A549 treated with GW870086 at 1 μM for 4 hours (cell line): ENCODE measurements at places on chromosomes 1 and 21. TPM values are rescaled to one million over a fixed set of nuclear protein-coding genes. Genes with fewer than 3 reads are reported as not detected.

Gene HLCS
- 4.4 to 7.6 TPM (median 6.6 TPM) in 5 replicates for total RNA-seq

Gene ST6GALNAC5
- not detected in 5 replicates for total RNA-seq

Gene CRP
- total RNA-seq: not detected in 5 replicates

Gene SIM2
- total RNA-seq: 5.3 to 8.6 TPM (median 7.0 TPM) in 5 replicates

Gene HNRNPCL1
- total RNA-seq: 0.12 TPM in 1 of 5 replicates, not detected in the others

Gene ZFYVE9
- 6.5 to 8.3 TPM (median 7.8 TPM) in 5 replicates for total RNA-seq

Gene TNNI3K
- 0.47 TPM in 1 of 5 replicates, not detected in the others for total RNA-seq

Gene FTCD
- total RNA-seq: 0.09 TPM in 1 of 5 replicates, not detected in the others

Gene HHAT
- 1.5 to 1.8 TPM (median 1.7 TPM) in 5 replicates for total RNA-seq

Gene LCE2B
- total RNA-seq: not detected in 5 replicates

Gene FMO4
- total RNA-seq: 0.33 to 1.1 TPM (median 0.54 TPM) in 5 replicates

Gene AGPAT3
- total RNA-seq: 18.7 to 28.1 TPM (median 23.7 TPM) in 5 replicates

Gene CLDN8
- total RNA-seq: not detected in 5 replicates

Gene SHISAL2A
- 0.29 to 0.47 TPM (median 0.39 TPM) in 4 of 5 replicates, not detected in the other for total RNA-seq
